Sigmoid colon (tissue), 7 donors: ENCODE measurements at places on chromosomes 6 and 20. TPM values are rescaled to one million over a fixed set of nuclear protein-coding genes. Genes with fewer than 3 reads are reported as not detected.

DNA sequence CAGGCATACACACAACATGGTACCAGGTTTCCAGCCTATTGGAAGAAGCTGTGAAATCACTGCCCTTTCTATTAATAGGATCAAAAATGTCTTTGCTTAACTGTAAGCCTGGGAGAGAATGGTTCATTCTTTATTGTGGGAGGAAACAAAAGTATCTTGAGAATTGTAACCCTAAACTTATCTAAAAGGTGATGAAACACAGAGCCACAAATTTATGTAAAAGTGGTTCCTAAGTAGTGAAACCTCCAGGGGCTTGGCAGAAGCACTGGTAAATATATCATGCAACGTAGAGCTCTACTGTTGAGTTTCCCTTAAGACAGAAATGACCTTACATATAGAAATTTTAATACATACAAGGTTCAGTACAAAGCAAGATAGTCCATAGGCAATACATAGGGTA is 17.2 kb upstream of the NOX3 start:
- H3K27me3 ChIP-seq = no peaks in the 10 kb centered on the region
- H3K27ac ChIP-seq = no peak overlapping the region
- no peak overlapping the region for H3K4me3 ChIP-seq

DNA sequence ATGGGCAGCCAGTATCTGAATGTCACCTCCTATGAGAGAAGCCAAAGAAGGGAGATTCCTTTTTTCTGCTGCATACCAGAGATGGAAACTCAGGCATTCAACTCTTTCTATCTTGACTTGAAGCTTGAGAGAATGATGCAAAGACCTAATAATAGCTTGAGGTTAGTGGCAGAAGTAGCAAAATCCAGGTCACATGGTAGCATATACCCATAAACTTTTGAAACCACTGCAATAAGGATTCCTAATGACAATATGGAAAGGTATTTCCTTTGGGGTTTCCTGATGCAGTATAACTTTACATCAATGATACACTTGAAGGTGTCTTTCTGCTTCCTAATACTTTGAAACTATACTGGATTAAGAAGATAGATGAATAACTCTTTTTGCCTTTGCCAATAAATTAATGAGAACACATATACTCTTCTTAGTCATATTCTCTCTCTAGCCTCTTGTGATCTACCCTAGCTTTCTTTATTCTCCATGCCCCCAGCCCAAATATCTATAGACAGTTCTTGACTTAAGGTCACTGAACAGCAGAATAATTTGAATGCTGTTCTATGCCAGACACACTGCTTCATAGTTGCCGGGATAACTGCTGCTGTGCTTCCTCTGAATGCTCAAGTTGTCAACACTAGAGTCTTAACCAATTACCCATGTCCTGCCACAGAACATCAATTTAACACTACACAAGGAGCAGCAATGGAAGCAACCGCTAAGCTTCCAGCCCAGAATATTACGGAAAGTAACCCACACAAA is 155.5 kb upstream of the SIM1 start:
- H3K36me3 ChIP-seq = no peaks in the 10 kb centered on the region
- no peaks in the 10 kb centered on the region for H3K27me3 ChIP-seq
- no peak for DNase-seq
- no peak overlapping the region for H3K27ac ChIP-seq
- H3K4me1 ChIP-seq = no peaks in the 10 kb centered on the region
- H3K4me3 ChIP-seq = no peak overlapping the region

GRCh38 chr6:162421004-162421403 is 306.6 kb downstream of the PRKN start:
- H3K27ac ChIP-seq = no peak overlapping the region
- no peaks in the 10 kb centered on the region for H3K4me1 ChIP-seq
- no peak overlapping the region for H3K4me3 ChIP-seq
- no peak for DNase-seq
- H3K36me3 ChIP-seq = no peaks in the 10 kb centered on the region

- H3K36me3 ChIP-seq = no peaks in the 10 kb centered on the region
- no peaks in the 10 kb centered on the region for H3K27me3 ChIP-seq
- H3K4me3 ChIP-seq = no peak overlapping the region
- H3K4me1 ChIP-seq = no peaks in the 10 kb centered on the region
- DNase-seq = no peak
Observed at GRCh38 chr20:62922451-62922921, 3.8 kb downstream of the DIDO1 start.

- no peak for DNase-seq
- no peak overlapping the region for H3K27ac ChIP-seq
- no peaks in the 10 kb centered on the region for H3K27me3 ChIP-seq
Observed at GRCh38 chr6:133632906-133633305, 256.0 kb upstream of the TCF21 start.

- no peaks in the 10 kb centered on the region for H3K36me3 ChIP-seq
- no peaks in the 10 kb centered on the region for H3K27me3 ChIP-seq
- H3K4me3 ChIP-seq = no peak overlapping the region
- H3K27ac ChIP-seq = no peak overlapping the region
Observed at GRCh38 chr6:34950849-34951248, 61.8 kb downstream of the ANKS1A start.

- H3K27ac ChIP-seq = no peak overlapping the region
Observed at GRCh38 chr6:111892431-111892830, 19.2 kb upstream of the FYN start.

GRCh38 chr6:80489911-80490635 is 383.6 kb downstream of the BCKDHB start:
- no peak overlapping the region for H3K4me3 ChIP-seq
- H3K4me1 ChIP-seq = no peaks in the 10 kb centered on the region
- no peak for DNase-seq
- H3K27ac ChIP-seq = no peak overlapping the region

DNA sequence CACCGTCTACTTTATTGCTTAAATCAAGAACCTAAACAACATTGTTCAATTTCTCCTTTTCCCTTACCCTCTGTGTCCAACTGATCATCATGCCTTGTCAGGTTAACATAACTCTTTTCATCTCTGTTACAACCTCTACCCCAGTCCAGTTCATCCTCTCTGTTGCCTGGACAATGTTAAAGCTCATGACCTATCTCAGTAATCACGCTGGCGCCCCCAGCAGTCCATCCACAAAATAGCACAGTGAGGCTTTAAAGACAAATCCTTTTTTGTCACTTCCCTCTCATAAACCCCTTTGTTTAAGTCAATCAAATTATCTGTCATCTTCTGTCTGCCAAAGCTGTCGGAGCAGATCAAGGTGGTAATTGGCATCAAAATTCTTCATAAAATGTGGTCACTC is 140.1 kb downstream of the QKI start:
- no peaks in the 10 kb centered on the region for H3K4me1 ChIP-seq
- peaks cover 4% of the 10 kb centered on the region for H3K36me3 ChIP-seq
- no peaks in the 10 kb centered on the region for H3K27me3 ChIP-seq
- H3K27ac ChIP-seq = no peak overlapping the region
- DNase-seq = no peak

DNA sequence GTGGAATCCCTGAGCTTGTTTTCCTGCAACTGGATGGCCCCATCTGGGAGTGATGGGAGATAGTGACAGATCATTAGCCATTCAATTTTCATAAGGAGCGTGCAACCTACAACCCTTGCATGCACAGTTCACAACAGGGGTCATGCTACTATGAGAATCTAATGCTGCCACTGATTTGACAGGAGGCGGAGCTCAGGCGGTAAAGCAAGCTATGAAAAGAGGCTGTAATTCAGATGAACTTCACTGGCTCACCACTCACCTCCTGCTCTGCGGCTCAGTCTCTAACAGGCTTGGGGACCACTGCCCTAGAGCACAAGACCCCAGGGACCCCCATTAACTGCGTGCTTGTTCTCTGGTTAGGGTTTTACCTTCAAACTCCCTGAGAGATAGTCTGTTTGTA is 12.4 kb upstream of the TREML4 start:
- H3K4me3 ChIP-seq = no peak overlapping the region
- H3K4me1 ChIP-seq = no peaks in the 10 kb centered on the region
- H3K36me3 ChIP-seq = no peaks in the 10 kb centered on the region
- H3K27ac ChIP-seq = no peak overlapping the region
- no peak for DNase-seq

DNA sequence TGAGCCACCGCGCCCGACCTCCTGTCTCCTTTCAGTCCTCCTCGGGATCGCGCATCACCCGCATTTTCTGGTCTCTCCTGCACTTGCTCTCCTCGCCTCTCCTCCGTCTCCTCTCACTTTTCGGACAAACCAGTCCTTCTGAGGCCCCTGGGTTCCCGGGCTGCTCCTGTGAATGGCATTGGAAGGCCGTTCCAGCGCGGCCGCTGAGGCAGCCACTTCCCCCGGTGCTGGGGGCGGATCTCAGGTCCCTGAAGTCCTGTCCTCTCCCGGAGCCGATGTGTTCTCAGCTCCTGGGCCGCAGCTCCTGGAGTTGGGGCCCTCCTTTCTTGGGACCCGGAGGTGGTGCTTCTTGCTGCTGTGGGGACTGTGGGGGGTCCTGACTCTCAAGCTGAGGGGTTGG is 803 bp downstream of the MICB start:
- H3K27ac ChIP-seq = no peak overlapping the region
- H3K4me1 ChIP-seq = peaks cover 30% of the 10 kb centered on the region
- H3K4me3 ChIP-seq = no peak overlapping the region
- DNase-seq = no peak
- H3K36me3 ChIP-seq = no peaks in the 10 kb centered on the region
- H3K27me3 ChIP-seq = peaks cover 76% of the 10 kb centered on the region

- no peak overlapping the region for H3K27ac ChIP-seq
- H3K36me3 ChIP-seq = no peaks in the 10 kb centered on the region
- H3K27me3 ChIP-seq = no peaks in the 10 kb centered on the region
Observed at GRCh38 chr6:26360451-26361416, 4.3 kb upstream of the BTN3A2 start.

GRCh38 chr6:79949233-79949632 is 1.9 kb upstream of the ELOVL4 start:
- H3K36me3 ChIP-seq = no peaks in the 10 kb centered on the region
- H3K27me3 ChIP-seq = no peaks in the 10 kb centered on the region
- no peak overlapping the region for H3K27ac ChIP-seq

DNA sequence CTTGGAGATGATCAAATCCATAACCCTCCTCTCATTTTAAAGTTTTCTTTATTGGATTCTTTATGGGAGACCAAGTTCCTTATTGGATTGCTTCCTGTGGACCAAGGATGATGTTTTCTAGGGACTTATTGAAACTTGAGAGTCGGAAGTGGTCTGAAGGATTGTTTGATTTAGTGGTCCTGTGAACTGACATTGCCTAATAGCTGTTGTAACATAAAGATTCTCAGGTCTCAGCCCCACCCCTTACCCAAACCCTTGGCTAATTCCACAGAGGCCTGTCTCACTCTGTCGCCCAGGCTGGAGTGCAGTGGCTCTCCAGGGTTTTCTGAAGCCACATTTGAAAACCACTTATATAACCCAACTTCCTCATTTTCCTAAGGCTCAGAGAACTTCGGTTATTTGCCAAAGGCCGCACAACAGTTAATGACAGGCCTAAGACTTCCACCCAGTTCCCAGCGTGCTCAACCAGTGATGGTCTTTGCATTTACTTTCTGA is 77.0 kb downstream of the ATXN1 start:
- H3K27ac ChIP-seq = peak overlapping the region; percentile 62
- no peaks in the 10 kb centered on the region for H3K27me3 ChIP-seq
- DNase-seq = no peak
- peaks cover 40% of the 10 kb centered on the region for H3K4me1 ChIP-seq
- H3K36me3 ChIP-seq = no peaks in the 10 kb centered on the region

DNA sequence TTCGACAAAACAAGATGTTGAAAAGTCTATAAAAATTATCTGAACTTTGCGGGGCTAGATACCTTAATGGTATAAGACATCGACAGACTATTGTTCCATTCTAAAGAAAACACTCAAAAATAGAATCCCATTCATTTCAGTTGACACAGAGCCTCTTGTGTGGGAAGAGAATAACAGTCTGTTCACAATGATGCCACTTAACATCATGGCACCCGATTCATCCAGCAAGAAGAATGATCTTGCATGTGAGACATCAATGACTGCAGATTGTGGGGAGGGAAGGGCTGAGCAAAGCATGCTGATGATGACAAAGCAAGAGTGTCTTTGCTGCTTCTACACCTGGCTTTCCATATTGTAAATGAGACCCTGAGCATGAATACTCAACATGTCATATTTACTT is 49.7 kb upstream of the ARMH2 start:
- H3K36me3 ChIP-seq = peaks cover 14% of the 10 kb centered on the region
- H3K27me3 ChIP-seq = no peaks in the 10 kb centered on the region
- H3K4me1 ChIP-seq = no peaks in the 10 kb centered on the region
- H3K4me3 ChIP-seq = no peak overlapping the region
- H3K27ac ChIP-seq = no peak overlapping the region
- DNase-seq = no peak

DNA sequence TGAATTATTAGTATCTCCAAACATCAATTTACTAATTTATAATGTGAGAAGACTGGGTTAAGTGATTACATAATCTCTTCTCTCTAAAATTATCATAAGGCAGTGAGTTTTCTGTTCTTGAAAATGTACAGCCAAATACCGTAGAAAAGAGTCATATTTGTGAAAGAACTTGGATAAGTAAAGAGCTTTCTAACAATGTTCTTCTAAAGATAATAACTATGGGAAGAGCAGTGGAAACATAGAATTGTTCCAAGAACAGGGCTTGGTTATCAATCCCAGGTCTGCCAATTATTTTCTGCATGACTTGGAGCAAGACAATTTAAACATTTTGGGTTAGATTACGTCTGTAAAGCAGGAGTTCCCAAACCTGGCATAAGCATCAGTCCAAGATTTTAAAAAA is 198.1 kb upstream of the SGK1 start:
- no peak for DNase-seq
- no peaks in the 10 kb centered on the region for H3K27me3 ChIP-seq
- H3K27ac ChIP-seq = no peak overlapping the region
- no peak overlapping the region for H3K4me3 ChIP-seq
- H3K4me1 ChIP-seq = peaks cover 12% of the 10 kb centered on the region

DNA sequence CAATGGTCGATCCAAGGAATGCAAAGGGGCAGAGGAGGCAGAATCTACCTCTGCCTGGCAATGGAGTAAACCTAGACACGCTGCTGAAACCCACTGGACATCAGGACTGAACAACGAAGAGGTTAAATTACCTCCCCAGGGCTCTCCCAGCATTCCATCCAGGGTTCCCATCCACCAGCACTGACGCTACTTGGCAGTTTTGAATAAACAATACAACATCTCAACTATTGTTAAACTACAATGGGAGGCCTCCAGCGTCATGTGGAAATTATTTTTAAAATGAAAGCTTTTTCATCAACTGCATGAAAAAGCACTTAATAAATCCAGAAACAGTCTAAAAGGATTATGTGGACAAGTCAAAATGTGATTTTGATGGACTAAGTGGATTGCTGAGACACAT is 96.8 kb upstream of the NHSL1 start:
- no peak overlapping the region for H3K27ac ChIP-seq
- DNase-seq = no peak
- no peaks in the 10 kb centered on the region for H3K27me3 ChIP-seq

The KIF16B gene
- polyA plus RNA-seq = 25.8 TPM

The CLPSL1 gene
- polyA plus RNA-seq = not detected

The DZANK1 gene
- 4.2 TPM for polyA plus RNA-seq

The TLDC2 gene
- polyA plus RNA-seq = 24.3 TPM

The CPNE5 gene
- polyA plus RNA-seq = 6.0 TPM

The TMEM74B gene
- polyA plus RNA-seq = 2.9 TPM

The SLC4A11 gene
- not detected for polyA plus RNA-seq
